GM12878 (cell line): ENCODE measurements at places on chromosomes 3 and 15. TPM values are rescaled to one million over a fixed set of nuclear protein-coding genes. Genes with fewer than 3 reads are reported as not detected.
A peak's percentile ranks its signal among the peaks of the same experiment; 100 is the strongest.

The GOLGA6L26 gene
- not detected in 2 replicates for total RNA-seq

The PLCH1 gene
- 0.03 and 0.05 TPM in 2 replicates for total RNA-seq

The MUC20 gene
- 0.13 and 0.46 TPM in 2 replicates for total RNA-seq

The TBL1XR1 gene
- 114 and 126 TPM in 2 replicates for total RNA-seq

DNA sequence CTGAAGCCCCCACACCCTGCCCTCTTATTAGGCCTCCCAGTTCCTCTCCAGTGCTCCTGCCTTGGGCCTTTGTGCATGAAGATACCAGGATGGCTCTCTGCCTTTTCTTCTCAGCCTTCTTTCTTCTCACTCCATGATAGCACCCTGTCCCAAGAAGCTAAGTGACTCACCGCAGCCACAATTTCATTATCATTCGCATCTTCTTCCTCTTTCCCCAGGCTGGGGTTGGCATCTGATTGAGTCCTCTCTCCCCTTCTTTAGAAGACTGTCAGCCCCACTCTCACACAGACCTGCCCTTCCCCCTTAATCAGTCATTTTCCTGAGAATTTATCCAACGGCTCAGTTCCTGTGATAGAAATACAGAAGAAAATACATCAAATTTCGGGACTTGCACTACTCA is 102.0 kb downstream of the STAC start:
- DNase-seq, result no peak

GRCh38 chr15:66862940-66863335 is 160.9 kb downstream of the SMAD6 start:
- DNase-seq, result peak; percentile 33

DNA sequence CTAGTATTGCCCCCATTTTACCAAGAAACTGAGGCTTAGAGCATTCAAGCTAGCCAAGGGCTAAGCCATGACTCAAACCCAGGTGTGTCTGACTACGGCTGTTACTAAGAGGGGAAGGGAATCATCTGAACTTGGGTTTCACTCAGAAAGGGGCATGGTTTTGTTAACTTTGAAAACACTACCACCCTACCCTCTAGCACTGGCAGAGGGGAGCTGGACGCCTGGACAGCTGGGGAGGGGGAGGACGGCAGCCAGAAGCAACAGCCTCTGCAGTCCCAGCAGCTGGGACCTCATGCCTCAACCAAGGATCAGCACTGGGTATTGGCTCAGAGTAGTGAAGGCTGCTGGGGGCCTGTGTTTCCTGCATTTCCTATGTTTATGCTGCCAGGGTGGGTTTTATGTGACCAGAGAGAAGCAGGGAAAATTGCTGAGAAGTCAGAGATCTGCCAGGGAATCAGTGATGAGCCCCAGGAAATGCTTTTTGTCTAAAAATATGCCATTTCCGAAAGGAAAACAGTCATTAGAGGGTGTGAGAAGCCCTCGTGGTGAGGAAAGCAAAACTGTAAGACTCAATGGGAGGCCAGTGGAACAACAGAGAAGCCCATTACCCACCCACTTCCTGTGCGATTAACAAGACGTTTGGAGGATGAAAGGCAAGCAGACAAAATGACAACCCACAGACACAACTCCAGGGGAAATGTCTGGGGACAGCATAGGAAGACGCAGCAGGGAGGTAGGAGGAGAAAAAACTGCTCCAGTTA is 41.2 kb downstream of the LIPC start:
- DNase-seq, result no peak

- DNase-seq, result no peak
Observed at GRCh38 chr15:87033056-87033455, 953.4 kb downstream of the AGBL1 start.

DNA sequence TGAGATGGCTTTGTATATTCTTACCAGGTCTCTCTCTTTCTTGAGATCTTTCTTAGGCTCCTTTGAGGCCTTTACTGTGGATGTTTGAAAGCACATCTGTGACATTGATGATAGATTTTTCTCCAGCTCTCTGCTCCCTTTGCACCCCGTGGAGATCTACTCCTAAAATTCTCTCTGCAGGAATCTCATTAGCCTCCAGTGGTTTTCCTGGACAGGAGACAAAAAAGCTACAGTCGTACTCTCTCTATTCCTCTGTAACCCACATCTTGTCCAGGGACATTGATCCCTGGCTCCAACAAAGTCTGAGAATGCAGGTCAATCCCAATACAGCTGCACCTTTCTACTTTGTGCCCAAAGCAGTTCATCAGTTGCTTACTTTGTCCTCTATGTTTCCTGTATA is 68.2 kb downstream of the RBMS3 start:
- no peak for DNase-seq

GRCh38 chr3:138875754-138876664 is 41.3 kb upstream of the PIK3CB start:
- DNase-seq, result no peak

DNA sequence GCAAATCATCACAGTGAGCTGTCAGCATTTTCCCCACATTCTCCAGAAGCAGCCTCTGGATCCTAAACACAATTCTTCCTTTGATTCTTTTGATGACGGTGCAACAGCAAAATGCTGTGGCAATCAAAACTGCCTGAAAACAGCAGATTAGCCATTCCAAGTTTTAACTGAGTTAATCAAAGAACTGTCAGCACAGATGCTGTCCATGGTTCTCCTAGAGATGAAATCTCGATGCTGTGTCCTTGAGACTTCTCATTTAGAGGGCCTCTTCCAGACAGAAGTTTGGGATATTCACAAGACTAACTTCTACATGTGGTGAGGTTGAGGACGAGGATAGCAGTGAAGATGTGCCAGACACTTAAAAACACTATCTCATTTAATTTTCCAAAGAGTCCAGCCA is 50.4 kb upstream of the GYG1 start:
- no peak for DNase-seq
